ENCODE measurements at places on chromosomes 6 and 20. TPM values are rescaled to one million over a fixed set of nuclear protein-coding genes. Genes with fewer than 3 reads are reported as not detected.

Gene ARMH2
- 0.68 TPM for total RNA-seq

Gene HSPA12B
- total RNA-seq = not detected

Gene DNPH1
- 10.2 TPM for total RNA-seq

Gene FGD2
- total RNA-seq = 6.3 TPM

Gene WFDC5
- total RNA-seq = not detected

Gene TRIM15
- not detected for total RNA-seq

DNA sequence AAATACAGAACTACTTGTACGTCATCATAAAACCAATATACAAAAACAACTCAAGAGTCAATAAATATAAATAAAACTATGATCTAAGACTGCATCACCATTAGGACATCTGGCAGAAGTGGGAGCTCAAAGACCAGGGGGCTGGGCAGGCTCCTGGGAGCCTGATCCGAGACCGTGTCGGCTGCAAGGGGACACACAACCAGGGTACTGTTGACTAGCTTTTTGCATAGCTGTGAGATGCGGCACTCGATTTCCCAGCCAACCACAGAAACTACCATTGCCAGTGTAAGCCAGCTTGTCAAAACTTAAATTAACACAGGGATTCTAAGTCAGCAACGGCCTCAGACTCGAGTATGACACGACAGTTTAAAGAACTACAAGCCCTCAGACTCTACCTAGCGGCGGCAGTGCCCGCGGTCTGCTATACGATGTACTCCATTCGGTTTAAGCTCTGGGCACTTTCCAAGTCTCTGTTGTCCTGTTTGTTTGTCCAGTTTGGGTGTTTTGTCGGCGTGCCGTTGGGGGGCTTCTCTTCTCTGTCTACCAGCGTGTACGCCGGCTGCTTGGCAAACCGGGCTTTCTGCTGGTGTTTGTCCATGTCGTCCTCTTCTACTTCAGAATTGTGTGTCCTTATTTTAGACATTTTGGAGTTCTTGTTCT lies 34.6 kb downstream of the JAG1 start:
- DNase-seq = no peak

DNA sequence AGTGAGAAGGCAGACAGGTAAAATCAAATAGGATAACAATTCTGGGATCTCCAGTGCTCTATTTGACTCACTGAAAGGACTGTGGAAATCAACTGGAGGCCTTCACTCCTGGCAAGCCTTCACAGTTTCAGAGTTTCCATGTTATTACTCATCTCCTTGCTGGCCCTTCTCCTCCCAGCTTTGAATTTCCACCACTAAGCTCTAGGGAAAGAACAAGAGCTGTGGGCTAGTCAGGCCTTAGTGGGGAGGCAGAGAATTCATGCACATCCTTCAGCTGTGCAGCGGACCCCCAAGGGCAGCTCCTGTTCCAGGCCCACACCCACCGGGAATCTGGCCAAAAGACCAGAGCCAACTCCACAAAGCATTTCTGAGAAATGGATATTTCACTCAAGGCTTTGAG lies 26.0 kb downstream of the MYLIP start:
- DNase-seq = no peak

- DNase-seq = no peak
Observed at GRCh38 chr6:168664956-168665355, 224.0 kb downstream of the SMOC2 start.

DNA sequence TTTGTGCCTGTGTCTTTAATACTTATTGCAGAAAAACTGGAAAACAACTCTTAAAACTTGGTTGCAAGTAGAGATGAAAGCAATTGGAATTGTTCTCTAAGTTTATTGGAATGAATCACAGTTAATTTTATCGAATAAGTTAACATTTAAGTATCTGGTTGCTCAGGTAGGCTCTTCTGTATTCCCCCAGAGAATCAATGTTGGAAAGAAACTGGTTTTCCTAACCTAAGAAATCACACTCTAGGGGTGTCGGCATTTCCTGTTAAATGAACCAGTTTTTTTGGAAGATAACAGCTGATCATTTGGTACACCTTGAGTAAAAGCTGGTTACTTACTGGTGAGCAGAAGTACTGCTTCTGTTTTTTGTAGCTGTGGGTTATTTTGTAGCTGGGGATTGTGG lies 5.2 kb downstream of the TFAP2C start:
- DNase-seq = no peak

DNA sequence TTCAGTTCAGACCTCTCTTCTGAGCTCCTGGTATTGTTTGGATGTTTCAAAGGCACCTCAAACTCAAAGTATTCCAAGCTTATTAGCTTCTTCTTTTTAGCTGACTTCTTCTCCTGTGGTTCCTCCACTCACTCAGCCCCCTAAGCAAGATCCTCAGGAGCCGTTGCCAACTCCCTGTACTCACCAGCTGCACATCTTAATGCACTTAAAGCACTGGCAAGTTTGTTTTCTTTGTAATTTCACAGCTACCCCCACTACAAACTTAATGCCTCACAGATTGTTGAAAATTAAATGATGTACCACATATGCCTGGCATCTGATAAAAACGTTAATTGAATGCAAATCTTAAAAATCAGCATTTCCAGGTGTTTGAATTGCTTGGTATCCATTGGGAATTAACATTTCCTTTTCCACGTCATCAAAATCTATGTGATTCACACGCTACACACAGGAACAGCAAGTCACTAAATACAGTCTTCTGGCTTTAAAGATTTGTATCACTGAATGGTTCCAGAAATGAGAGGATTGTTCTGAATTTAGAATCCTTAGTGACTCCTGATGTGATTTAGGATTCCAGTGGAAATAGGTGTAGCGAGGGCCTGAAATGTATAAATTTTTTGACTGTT lies 24.5 kb downstream of the CALHM6 start:
- DNase-seq = no peak

DNA sequence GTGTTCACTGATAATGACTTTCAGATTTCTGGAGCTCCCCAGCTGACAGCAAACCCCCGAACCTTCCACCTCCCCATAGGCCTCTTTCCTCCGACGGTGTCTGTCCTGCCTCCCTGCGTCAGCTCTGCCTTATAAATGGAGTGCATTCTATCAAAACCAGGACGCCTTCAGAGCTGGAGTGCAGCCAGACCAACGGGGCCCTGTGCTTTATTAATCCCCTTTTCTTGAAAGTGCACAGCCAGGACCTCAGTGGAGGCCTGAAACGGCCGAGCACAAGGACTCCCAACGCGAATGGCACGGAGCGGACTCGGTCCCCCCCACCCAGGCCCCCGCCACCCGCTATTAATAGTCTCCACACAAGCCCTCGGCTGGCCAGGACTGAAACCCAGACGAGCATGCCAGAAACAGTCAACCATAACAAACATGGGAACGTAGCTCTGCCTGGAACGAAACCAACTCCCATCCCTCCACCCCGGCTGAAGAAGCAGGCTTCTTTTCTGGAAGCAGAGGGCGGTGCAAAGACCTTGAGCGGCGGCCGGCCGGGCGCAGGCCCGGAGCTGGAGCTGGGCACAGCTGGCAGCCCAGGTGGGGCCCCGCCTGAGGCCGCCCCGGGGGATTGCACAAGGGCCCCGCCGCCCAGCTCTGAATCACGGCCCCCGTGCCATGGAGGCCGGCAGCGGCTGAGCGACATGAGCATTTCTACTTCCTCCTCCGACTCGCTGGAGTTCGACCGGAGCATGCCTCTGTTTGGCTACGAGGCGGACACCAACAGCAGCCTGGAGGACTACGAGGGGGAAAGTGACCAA lies 42.3 kb upstream of the NAA20 start:
- DNase-seq = no peak

DNA sequence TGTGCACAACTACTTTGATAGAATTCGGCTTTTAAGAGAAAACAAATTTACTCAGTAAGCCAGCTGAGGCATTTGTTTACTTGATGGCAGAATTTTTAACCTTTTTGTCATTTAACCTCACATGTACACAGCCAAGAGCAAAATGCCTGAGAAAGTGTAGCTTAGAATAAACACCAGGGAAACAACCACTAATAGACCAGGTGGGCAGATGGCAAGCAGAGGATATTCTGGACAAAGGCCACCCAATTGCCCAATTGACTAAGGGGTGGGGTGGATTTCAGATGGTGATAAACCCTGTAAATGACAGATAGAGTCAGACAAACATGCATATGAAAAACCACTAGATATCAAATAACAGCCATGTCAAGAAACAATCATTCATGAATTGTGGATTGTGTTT lies 190.7 kb upstream of the FBXL4 start:
- no peak for DNase-seq

DNA sequence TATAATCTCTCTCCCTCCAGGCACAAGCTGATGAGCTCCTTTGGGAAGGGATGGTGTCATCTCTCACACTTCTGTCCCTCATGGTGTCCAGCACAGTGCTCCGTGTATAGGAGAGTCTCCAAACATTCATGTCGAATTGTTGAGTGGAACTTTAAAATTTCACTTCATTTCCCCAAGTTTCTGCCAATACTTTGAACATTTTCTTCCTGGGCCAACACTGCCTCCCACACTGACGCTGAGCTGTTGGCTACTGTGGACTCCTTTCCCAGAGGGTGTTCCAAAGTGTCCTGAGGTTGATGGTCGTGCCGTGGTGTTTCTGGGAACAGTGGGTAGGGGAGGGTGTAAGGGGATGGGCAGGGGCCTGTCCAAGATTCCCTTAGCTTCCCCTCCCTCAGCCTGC lies 122.7 kb downstream of the TIAM2 start:
- no peak for DNase-seq

DNA sequence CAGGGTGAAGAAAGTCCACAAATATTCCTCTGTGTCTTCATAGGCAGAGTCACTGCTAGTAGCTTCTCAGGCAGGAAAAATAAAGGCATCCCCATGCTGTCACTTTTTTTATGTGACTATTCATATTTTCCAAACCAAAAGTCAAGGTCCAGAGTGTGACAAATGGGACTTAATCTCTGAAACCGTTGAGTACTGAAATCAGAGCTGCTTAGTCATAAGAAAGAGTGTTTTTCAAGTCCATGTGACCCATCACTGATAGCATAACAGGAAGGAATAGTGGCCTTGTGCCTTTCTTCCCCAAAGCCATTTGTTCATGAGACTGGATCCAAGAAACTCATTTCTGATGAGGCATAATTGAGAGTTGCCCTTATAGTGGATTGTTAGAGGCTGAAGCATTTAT lies 210.3 kb upstream of the TSHZ2 start:
- DNase-seq = no peak

GRCh38 chr6:167292301-167293087 lies 1.4 kb downstream of the UNC93A start:
- DNase-seq = no peak

DNA sequence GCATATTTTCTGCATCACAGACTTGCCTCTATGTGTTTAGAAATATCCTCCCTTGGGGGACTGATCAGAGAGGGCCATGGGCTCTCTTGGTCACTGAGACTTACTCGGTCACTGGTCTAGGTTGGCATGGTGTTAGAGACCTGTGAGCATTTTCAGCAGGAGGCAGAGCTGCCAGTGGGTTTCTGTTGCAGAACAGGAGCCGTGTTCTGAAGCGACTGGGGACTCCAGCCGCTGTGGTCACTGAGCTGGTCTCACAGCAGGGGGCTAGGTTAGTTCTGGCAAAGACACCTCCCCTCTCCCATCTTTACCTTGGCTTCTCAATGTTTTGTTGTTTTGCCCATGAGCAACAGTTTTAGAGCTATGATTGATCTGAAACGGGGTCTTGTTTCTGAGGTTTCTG lies 8.7 kb downstream of the TMEM181 start:
- no peak for DNase-seq

DNA sequence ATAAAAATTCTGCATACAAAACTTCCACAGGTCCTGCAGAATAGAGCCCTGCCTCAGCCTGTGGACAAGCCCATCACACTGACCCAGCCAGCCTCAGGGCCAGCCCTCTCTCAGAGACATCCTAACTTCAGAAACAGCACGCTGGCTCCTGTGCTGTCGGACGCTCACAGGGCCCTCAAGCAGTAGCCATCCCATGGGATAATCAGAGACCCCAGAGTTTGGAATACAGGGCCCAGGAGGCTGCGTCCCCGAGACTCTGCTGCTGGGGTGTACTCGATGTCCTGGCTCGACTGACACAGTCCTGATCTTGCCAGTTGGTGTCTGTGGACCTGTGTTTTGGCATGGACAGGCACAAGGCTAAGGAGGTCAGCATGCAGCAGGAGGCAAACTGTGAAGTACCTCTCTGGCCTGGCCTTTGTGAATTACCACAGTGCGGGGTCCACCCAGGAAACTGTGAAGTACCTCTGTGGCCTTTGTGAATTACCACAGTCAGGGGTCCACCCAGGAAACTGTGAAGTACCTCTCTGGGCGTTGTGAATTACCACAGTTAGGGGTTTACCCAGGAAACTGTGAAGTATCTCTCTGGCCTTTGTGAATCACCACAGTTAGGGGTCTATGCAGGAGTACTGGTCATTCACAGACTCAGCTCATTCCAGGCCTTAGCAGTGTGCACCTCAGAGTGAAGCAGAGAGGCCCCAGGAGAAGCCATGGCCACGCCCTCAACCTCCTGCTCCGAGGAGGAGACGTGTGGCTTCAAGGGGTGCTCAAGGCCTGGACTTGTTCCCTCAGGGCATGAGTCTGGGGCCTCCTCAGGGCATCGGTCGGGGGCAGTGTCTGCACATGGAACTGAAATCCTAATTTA lies 212.4 kb downstream of the SYNDIG1 start:
- DNase-seq = no peak

- no peak for DNase-seq
Observed at GRCh38 chr6:106077881-106078280, 8.3 kb upstream of the PRDM1 start.

- no peak for DNase-seq
Observed at GRCh38 chr20:40931410-40932044, 97.1 kb upstream of the TOP1 start.

DNA sequence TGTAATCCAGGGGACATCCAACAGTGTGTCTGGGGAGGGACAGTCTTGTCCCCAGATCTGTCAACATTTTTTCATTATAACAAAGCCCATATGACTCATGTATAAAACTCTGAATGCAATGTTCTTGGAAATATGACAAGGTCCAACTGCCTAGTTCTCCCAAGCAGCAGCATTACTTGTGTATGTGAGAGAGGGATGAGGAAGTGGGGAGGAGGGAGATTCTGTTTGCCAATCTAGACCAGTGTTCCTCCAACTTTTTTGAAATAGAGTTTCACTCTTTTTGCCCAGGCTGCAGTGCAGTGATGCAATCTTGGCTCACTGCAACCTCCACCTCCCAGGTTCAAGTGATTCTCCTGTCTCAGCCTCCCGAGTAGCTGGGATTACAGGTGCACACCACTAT lies 394.8 kb downstream of the DHX35 start:
- DNase-seq = no peak
